ENCODE measurements at places on chromosomes 2 and 18.

DNA sequence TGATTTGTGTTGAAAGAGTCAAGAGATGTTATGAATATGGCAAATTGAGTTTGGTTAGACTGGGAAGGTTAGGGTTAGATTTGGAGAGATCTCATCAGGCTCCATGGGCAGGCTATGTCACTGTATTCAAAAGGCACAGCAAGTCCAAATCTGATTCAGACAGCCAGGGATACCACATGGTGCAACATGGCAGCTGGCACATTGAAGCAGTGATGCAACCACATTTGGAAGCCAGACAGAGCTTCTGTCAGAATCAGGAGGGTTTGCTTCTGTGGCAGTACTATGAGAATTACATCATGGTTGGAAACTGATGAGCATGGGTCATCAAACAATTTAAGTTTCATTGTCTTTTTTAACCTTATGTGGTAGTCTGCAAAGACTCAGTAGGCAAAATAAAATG lies 772.2 kb downstream of the SUCLG1 start:
- no peak for DNase-seq

DNA sequence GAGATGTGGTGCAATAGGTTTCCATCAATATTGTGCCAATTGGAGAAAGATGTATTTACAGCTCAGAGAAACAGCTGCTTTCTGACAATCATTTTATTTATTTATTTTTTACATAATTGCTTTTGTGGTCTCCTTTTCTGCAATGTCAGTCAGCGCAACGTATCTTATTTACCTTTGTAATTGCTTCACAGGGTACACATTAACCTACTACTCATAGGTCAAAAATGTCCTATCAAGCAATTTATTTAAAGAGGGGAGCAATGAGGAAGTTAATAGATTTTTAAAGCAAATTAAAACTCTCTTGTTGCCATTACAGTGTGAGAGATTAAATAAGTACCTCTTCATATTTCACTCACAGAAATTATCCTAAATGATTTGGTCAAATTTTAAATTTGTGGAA lies 291.0 kb downstream of the CALCRL start:
- DNase-seq: no peak

- DNase-seq: no peak
Measured at GRCh38 chr2:35082072-35082471, 1273.5 kb upstream of the CRIM1 start.

GRCh38 chr2:163553601-163554000 lies 182.2 kb downstream of the FIGN start:
- no peak for DNase-seq

- DNase-seq: no peak
Measured at GRCh38 chr2:63741884-63742579, 99.7 kb upstream of the UGP2 start.

- DNase-seq: no peak
Measured at GRCh38 chr2:135839713-135840112, 2.7 kb upstream of the LCT start.

DNA sequence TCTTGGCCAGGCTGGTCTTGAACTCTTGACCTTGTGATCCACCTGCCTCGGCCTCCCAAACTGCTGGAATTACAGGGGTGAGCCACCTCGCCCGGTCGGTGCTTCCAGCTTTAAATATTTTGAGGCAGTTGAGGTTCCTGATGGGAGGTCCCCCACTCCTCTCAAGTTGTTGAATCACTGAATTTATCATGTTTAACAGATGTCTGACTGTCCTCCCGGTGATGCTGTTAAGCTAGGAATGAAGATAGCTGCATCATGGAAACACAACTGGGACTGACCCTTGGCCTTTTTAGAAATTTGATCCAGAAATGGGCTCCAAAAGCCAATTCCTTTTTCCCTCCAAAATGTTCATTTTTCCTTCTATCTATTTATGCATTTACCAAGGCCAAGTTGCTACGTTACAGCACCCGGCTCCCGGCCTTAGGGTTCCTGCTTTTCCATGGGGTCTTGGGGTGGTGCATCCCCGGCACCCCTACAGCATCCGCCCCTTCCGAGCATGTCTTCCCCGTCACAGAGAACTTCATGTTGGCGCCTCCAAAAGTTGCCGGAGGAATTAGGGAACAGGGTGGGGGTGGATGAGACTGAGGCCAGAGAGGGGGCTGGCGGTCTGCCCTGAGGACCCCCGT lies 43.9 kb downstream of the PAX8 start:
- DNase-seq: no peak

- DNase-seq: no peak
Measured at GRCh38 chr2:187461294-187462261, 13.5 kb upstream of the CALCRL start.

DNA sequence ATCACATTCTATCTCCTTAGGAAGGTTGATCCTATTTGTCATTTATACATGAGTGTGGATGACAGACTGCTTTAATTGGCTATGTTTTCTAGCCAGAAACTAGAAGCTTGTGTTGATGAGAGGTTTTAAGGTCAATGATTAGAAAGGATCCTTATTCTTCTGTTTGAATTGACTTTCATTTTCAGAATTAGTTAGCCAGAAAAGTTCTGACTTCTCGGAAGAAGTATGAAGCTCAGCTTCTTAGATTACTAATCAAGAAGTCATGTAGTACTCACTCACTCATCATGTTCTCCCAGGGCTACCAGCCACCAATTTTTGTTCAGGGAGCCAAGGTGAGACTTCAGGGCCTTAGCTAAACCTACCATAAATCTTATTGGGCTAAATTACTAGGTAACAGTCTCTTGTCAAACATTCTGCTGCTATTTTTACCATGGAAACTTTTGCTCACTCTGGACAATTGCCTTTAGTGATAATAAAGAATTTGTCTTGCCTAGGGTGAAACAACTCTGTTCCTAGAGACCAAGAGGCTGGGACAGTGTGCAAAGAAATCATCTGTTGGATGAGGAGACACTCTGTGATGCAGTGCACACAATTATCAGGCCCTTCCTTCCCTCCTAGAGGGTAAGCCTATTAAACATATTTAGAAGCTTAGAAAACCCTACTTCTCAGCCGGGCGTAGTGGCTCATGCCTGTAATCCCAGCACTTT lies 111.6 kb upstream of the DNMT3A start:
- peak; percentile 65 for DNase-seq

- no peak for DNase-seq
Measured at GRCh38 chr2:183079139-183079775, 710 bp downstream of the DUSP19 start.

GRCh38 chr2:48227617-48228344 lies 302.2 kb upstream of the STON1 start:
- DNase-seq: no peak

DNA sequence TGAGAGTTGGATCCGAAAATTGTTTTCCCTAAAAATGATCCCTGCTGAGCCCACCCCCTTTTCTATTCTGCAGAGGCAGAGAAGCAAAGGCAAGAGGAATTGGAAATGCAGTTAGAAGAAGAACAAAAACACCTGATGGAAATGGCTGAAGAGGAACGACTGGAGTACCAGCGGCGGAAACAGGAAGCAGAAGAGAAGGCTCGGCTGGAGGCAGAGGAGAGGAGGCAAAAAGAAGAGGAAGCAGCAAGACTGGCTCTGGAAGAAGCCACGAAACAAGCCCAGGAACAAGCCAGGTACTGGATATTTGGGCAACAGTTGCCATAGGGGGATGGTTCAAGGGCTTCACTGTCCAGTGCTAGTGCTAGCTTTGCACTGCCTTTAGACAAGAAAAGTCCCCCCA lies 41.7 kb downstream of the SUMO1 start:
- no peak for DNase-seq

GRCh38 chr2:103152556-103152955 lies 390.7 kb downstream of the TMEM182 start:
- DNase-seq: no peak

- DNase-seq: no peak
Measured at GRCh38 chr2:163662141-163662780, 73.5 kb downstream of the FIGN start.

GRCh38 chr18:68960355-68960754 lies 162.5 kb downstream of the CCDC102B start:
- DNase-seq: no peak

DNA sequence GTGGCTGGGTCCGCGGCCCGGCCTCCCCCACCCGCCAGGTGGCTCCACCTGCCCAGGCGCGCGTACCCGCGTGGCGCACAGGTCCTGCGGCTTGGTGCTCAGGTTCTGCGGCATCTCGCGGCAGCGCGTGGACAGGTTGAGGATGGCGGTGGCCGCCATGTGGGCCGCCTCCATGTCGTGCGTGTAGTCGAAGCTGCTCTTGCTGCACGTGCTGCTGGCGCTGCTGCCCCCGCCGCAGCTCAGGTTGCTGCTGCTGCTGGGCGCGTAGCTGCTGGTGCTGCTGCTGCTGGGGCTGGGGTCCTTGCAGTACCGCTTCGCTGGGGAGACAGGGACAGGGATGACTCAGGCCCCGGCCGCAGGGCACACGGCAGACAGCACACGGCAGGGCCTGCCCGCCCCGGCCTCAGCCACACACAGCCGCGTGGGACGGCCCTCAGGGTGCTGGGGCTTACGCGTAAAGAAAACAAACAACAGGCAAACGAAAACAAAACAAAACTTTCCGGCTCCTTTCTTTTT lies 147.7 kb upstream of the PXDN start:
- no peak for DNase-seq

GRCh38 chr18:36298126-36298741 lies 721 bp downstream of the FHOD3 start:
- no peak for DNase-seq

- DNase-seq: no peak
Measured at GRCh38 chr2:166314022-166314759, 61.6 kb downstream of the SCN9A start.

GRCh38 chr2:177897278-177897677 lies 175.3 kb downstream of the PDE11A start:
- no peak for DNase-seq

GRCh38 chr2:20021405-20022009 lies 9.0 kb upstream of the MATN3 start:
- DNase-seq: no peak

- DNase-seq: no peak
Measured at GRCh38 chr18:79353267-79353666, 42.5 kb upstream of the NFATC1 start.

DNA sequence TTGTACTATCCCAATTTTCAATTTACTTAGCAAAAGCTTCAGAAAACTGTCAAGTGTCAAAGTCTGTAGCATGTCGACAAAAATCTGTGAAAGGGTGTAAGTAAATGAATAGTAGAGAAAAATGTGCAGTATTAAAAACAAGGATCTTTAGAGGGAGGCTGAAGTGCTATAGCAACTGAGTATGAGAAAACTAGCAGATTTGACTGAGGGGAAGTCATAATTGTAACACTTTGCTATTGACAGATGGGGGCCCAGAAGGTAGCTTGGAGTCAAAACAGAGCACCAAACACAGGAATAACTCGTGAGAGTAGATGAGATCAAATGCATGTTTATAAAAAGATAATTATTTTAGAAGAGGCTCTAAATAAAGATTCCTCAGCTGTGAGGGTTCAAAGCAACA lies 657.7 kb downstream of the TMEM182 start:
- no peak for DNase-seq

DNA sequence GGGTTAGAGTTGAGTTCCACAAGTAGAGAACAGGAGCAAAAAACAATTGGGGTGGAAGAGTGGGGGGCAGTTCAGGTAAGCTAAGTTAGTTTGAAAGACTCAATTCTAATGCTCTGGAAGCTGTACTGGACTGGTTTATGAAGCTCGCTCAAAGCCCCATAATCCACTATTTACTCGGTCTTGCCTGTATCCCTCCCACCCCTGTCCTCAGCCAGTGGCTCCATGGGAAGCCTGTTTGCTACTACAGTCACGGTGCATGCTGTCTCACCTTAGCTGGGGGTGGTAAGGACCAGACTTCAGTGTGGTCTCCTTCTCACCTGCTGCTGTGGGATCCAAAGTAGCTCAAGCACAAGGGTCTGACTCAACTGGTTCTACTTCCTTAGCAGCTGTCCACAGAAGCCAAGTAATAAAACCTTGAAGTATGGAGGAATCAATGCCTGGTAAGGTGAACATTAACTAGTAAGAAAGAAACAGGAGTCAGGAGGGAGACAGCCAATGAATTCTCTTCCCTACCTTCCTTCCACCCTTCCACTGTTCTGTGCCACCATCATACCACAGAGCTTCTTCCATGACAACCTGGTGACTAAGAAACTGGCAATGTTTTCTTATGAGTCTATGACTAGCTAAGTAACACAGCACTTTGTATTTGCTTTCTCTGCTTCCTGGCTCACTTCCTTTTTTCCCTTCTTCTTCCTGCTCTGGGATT lies 230.8 kb downstream of the SRBD1 start:
- DNase-seq: no peak

- DNase-seq: no peak
Measured at GRCh38 chr2:67880291-67880761, 182.5 kb downstream of the C1D start.

- DNase-seq: no peak
Measured at GRCh38 chr18:55491616-55492015, 96.4 kb downstream of the TCF4 start.

DNA sequence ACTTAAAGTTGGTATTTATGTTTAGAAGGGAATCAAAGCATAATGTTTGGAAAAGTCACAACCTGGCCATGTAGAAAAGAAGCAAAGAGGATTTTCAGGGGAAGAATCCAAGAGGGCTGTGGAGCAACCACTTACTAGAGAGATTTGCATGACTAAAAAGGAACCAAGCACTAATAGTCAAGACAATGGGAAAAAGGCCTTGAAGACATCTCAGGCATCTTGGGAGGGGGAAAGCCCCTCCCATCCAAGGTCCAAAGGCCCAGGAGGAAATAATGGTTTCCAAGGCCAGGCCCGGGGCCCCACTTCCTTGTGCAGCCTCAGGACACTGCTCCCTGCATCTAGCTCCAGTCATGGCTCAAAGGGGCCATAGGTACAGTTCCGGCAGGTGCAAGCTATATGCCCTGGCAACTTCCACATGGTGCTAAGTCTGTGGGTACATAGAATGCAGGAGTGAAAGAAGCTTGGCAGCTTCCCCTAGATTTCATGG lies 128.1 kb downstream of the EIPR1 start:
- DNase-seq: no peak

DNA sequence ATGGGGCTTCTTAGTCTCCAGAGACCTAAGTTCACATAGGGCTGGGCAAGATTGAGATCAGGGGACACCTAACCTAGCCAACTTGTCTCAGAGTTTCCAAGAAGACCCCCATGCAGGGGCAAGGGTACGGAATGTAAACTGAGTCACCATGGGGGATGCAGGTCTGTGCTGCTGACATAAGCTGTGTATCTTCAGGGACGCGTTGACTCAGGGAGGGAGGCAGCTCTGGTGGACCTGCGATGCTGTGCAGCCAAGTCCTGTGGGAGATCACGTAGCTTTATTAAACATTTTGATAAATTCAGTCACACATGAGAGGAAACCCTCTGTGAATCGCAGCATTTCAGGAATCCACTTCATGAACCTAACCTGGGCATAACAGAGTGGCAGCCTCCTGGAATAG lies 216.0 kb downstream of the ANKRD30B start:
- no peak for DNase-seq

DNA sequence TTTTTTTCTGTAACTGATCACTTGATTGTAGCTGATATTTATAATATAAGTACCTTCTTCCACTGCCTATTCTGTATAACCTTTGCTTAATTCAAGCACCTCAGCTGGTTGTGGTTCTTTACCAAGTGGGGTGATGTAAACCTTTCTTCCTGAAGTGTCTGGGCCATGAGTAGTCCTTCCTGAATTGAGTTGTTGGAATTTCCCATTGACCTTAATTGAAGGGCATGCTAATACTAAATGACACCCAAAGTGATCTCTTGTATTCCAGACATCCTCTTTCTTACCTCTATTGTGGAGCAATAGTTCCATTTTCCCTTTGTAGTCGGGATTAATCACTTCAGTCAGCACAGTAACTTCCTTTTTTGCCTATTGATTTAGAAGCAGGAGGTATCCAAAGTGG lies 1496.8 kb upstream of the CELF4 start:
- no peak for DNase-seq
